ENCODE measurements at places on chromosomes 3 and 15.

- H3K4me3 ChIP-seq, result no peak overlapping the region
- H3K27me3 ChIP-seq, result no peaks in the 10 kb centered on the region
- H3K4me1 ChIP-seq, result no peaks in the 10 kb centered on the region
- H3K36me3 ChIP-seq, result no peaks in the 10 kb centered on the region
Measured at GRCh38 chr15:63318344-63318743, 40.9 kb downstream of the APH1B start.

- H3K4me3 ChIP-seq, result no peak overlapping the region
- H3K36me3 ChIP-seq, result no peaks in the 10 kb centered on the region
- peaks cover 24% of the 10 kb centered on the region for H3K4me1 ChIP-seq
- no peak for DNase-seq
Measured at GRCh38 chr3:113238503-113238902, 27.1 kb downstream of the BOC start.

DNA sequence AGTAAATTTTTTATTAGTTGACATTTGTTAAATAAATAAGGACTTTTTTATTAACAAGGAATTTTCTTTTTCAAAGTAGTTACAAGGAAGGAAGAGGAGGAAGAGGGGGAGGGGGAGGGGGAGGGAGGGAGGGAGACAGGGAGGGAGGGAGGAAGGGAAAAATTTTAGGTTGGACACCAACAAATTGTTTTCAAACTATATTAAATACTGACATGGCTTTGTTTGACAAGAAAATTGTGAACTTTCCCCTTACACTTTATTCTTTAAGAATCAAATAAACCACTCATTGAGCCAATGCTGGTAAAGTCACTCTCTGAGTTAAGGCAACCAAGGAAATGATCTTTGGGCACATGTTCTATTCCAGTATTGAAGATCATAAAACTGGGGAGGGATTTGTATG lies 115.7 kb upstream of the PPP2R3A start:
- H3K27me3 ChIP-seq, result peaks cover 2% of the 10 kb centered on the region
- no peaks in the 10 kb centered on the region for H3K4me1 ChIP-seq
- DNase-seq, result no peak
- H3K4me3 ChIP-seq, result no peak overlapping the region
- no peak overlapping the region for H3K27ac ChIP-seq

- H3K4me3 ChIP-seq, result no peak overlapping the region
- DNase-seq, result no peak
- H3K27me3 ChIP-seq, result no peaks in the 10 kb centered on the region
- H3K27ac ChIP-seq, result no peak overlapping the region
- H3K4me1 ChIP-seq, result no peaks in the 10 kb centered on the region
Measured at GRCh38 chr3:15479400-15480224, 41.9 kb downstream of the COLQ start.

- no peak for DNase-seq
- H3K4me3 ChIP-seq, result no peak overlapping the region
- no peaks in the 10 kb centered on the region for H3K4me1 ChIP-seq
- H3K36me3 ChIP-seq, result no peaks in the 10 kb centered on the region
Measured at GRCh38 chr15:36370731-36371112, 208.7 kb upstream of the CDIN1 start.

DNA sequence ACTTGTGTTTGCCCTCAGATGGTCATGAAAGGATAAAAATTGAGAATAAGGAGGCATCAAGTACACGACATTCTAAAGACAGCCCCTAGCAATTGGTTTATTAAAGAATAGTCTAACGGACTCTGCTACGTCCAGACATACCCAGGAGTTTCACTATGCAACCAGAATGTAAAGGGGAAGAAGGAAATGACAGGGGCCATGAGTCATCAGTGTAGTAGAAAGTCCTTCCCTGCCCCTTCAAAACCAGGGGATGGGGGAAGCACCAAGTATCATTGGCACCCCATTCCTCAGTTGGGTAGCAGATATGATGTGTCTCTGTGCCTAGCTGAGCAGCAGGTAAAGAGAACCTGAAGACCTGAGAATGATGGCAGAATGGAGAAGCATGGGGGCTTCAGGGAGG lies 367.4 kb downstream of the IL20RB start:
- DNase-seq, result no peak
- no peaks in the 10 kb centered on the region for H3K36me3 ChIP-seq
- no peaks in the 10 kb centered on the region for H3K4me1 ChIP-seq

DNA sequence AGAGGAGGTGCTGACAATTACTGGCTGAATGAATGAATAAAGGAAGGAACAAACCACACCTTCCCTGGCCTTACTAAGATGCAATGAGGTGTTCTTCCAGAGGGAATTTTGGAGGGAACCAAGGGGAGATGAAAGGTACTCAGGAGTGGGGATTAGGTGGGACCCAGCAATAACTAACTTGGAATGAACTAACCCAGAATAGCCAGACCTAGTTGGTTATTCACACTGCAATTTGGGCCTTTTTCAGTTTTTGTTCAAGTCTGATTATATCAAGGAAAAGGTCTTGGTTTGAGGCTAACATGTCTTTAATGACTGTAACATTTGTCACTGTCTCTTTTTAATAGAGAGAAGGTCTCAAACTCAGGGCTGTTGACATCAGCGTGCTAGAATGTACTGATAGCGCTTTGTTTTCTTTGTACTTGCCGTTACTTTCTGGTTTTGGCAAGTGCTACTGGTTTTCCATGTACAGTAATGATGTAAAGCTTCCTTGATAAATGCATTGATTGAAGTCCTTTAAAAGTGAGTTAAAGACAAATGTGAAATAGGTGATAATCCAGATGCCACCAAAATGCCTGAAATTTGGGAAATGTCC lies 3.2 kb upstream of the PLXND1 start:
- DNase-seq, result no peak
- H3K36me3 ChIP-seq, result peaks cover 9% of the 10 kb centered on the region
- H3K27ac ChIP-seq, result no peak overlapping the region
- H3K4me3 ChIP-seq, result no peak overlapping the region
- no peaks in the 10 kb centered on the region for H3K27me3 ChIP-seq

DNA sequence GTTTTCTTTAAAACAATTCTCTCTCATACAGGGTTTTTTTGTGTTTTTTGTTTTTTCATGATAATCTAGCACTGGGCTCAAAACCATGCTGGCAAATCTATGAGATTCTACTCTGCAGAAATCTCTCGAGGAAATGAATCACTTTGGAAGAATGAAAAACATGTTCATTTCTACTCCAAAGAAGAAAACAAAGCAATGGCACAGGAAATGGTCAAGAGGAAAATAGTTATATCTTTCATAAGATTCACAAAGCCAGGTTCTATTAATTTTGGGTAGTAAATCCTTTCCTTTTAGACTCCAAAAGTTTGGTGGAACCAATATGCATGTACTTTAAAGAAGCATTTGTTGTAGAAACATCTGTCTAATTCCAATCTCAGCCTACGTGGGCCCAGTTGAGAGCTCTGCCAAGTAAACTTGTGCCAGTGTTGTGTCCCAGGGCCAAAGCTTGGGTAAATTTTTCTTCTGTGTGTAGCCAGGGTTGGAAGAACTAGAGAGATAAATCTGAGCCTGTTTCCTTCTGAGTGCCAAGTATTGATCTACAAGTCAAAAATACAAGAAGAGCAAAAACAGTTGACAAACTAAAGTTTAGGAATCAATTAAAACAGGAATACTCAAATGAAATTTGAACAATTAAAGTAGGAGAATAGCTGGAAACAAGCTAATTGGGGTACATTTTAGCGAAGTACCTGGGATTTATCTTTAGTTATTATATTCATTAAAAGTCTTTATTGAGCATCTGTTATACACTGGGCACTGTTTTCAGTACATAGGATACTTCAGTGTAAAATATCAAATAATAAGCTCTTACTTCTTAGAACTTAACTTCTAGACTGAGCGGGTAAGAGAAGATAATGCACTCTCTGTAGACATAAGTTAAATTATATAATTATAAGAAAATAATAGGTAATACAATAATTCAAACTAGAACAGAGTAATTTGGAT lies 657.5 kb upstream of the NECTIN3 start:
- H3K36me3 ChIP-seq, result no peaks in the 10 kb centered on the region
- no peak overlapping the region for H3K4me3 ChIP-seq
- no peaks in the 10 kb centered on the region for H3K27me3 ChIP-seq
- H3K27ac ChIP-seq, result no peak overlapping the region
- no peak for DNase-seq
- H3K4me1 ChIP-seq, result no peaks in the 10 kb centered on the region

- H3K4me3 ChIP-seq, result no peak overlapping the region
- H3K36me3 ChIP-seq, result no peaks in the 10 kb centered on the region
- no peaks in the 10 kb centered on the region for H3K27me3 ChIP-seq
- no peaks in the 10 kb centered on the region for H3K4me1 ChIP-seq
- H3K27ac ChIP-seq, result no peak overlapping the region
- DNase-seq, result no peak
Measured at GRCh38 chr3:99969136-99969535, 145.2 kb downstream of the FILIP1L start.

DNA sequence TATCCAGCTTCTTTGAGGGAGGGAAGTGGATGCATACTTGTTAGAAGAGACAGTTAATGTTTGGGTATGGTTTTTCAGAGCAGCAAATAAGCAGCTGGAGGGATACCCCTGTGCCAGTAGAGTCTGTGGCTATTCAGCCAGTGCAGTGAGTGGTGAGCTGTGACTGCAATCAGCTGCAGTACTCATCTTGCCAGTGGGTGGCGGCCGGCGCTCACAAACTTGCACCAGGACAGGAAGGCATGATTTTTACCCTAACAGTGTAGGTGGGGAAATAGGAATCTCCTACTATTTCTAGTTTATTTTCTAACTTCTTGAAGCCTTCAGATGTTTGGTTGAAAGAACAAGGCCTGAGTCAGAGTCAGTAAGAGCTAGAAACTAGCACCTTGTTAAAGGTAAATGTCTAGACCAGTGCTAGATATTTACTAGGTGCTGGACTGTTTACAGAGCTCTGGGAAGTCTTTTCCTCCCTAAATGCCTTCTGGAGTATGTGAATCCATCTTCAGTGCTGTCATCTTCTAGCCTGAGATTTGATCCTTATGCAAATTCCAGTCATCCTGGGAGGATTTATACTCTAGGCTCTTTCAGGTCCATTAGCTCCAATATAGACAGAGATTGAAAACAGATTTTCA lies 23.6 kb downstream of the TIMP4 start:
- no peak overlapping the region for H3K4me3 ChIP-seq
- peak; percentile 79 for DNase-seq
- peak overlapping the region; percentile 10 for H3K27ac ChIP-seq
- peaks cover 32% of the 10 kb centered on the region for H3K4me1 ChIP-seq
- H3K27me3 ChIP-seq, result no peaks in the 10 kb centered on the region
- H3K36me3 ChIP-seq, result no peaks in the 10 kb centered on the region

- H3K4me1 ChIP-seq, result no peaks in the 10 kb centered on the region
- no peaks in the 10 kb centered on the region for H3K27me3 ChIP-seq
- no peak for DNase-seq
- H3K4me3 ChIP-seq, result no peak overlapping the region
- H3K27ac ChIP-seq, result no peak overlapping the region
Measured at GRCh38 chr15:89068325-89068784, 19.9 kb upstream of the ABHD2 start.

DNA sequence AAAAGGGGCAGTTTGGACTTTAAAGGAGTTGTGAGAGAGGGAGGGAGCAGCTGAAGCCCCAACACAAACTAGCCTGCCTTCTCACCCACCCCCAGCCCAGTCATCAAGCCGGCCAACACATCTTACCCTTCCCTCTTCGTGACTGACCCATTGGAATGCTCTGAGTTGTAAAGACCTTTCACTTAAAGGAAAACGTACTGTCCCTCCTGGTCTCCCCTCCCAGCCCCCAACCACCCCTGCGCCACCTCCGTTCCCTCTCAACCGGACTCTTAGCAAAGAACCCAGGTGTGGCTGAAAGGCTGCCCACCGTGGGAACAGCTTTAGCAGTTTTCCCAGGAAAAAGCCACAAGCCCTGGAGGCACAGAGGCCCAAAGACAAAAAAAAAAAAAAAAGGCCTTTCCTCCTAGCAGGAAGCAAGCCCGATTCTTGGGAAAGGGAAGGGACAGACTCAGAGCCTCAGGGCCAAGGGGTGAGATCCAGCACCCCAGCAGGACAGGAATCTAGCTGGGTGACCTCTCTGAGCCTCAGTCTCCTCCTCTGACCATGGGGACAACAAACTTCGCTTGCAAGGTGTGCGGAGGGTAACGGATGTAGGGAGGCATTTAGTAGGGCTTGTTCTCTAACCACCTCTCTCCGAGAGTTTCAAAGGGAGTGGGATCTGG lies 2.4 kb downstream of the CYP11A1 start:
- no peaks in the 10 kb centered on the region for H3K4me1 ChIP-seq
- no peak overlapping the region for H3K27ac ChIP-seq
- DNase-seq, result no peak

GRCh38 chr3:14941871-14942270 lies 5.5 kb upstream of the NR2C2 start:
- peaks cover 18% of the 10 kb centered on the region for H3K4me1 ChIP-seq
- no peaks in the 10 kb centered on the region for H3K27me3 ChIP-seq
- no peak overlapping the region for H3K4me3 ChIP-seq

DNA sequence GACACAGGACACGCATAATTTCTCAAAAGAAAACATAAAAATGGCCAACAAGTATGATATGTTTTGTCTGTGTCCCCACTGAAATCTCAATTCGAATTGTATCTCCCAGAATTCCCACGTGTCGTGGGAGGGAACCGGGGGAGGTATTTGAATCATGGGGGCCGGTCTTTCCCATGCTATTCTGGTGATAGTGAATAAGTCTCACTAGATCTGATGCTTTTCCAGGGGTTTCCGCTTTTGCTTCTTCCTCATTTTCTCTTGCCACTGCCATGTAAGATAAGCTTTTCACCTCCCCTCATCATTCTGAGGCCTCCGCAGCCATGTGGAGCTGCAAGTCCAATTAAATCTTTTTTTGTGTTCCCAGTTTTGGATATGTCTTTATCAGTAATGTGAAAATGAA lies 12.1 kb upstream of the POU1F1 start:
- H3K4me3 ChIP-seq, result no peak overlapping the region
- no peaks in the 10 kb centered on the region for H3K27me3 ChIP-seq
- no peaks in the 10 kb centered on the region for H3K36me3 ChIP-seq
- no peak for DNase-seq
- H3K4me1 ChIP-seq, result no peaks in the 10 kb centered on the region

- peaks cover 7% of the 10 kb centered on the region for H3K27me3 ChIP-seq
- no peaks in the 10 kb centered on the region for H3K36me3 ChIP-seq
- no peak overlapping the region for H3K4me3 ChIP-seq
- H3K27ac ChIP-seq, result no peak overlapping the region
Measured at GRCh38 chr3:73490453-73491286, 134.1 kb downstream of the PDZRN3 start.

- H3K27me3 ChIP-seq, result no peaks in the 10 kb centered on the region
- no peak overlapping the region for H3K4me3 ChIP-seq
- H3K36me3 ChIP-seq, result no peaks in the 10 kb centered on the region
- H3K4me1 ChIP-seq, result no peaks in the 10 kb centered on the region
- DNase-seq, result no peak
Measured at GRCh38 chr3:119809249-119810017, 27.5 kb downstream of the NR1I2 start.

DNA sequence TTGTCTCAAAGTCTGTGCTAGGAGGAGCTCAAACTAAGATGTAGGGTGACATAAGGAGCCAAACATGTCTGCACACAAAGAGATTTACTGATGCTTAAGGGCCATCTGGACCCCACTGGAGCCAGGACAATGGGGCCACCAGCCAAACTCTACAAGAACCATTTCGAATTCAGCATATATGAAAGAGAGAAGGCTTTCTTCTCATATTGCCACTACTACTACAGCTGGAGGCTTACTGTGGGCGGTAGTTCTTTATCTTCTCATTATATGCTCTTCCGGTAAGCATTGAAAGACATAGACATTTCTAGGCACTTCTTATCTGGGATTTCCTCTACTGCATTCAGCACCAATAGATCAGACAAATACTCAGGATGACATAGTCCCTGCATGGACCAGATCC lies 404.4 kb upstream of the PROK2 start:
- H3K4me3 ChIP-seq, result no peak overlapping the region
- no peak overlapping the region for H3K27ac ChIP-seq
- DNase-seq, result no peak
- H3K27me3 ChIP-seq, result peaks cover 2% of the 10 kb centered on the region

Data from DND-41 (cell line).